ENCODE measurements at places on chromosomes 2 and 18. TPM values are rescaled to one million over a fixed set of nuclear protein-coding genes. Genes with fewer than 3 reads are reported as not detected.

RUFY4 gene
- not detected for total RNA-seq

MDH1B gene
- total RNA-seq: 0.86 TPM

NEB gene
- total RNA-seq: 2.6 TPM

RNF125 gene
- total RNA-seq: 0.06 TPM

CD302 gene
- total RNA-seq: 9.0 TPM

CDH20 gene
- total RNA-seq: not detected

GPR55 gene
- not detected for total RNA-seq

KLF11 gene
- 3.3 TPM for total RNA-seq

UGT1A8 gene
- not detected for total RNA-seq

SERPINB4 gene
- total RNA-seq: not detected

MROH2A gene
- not detected for total RNA-seq

C2orf78 gene
- total RNA-seq: not detected

GYPC gene
- 38.4 TPM for total RNA-seq

SERPINB13 gene
- not detected for total RNA-seq

MFSD2B gene
- 0.51 TPM for total RNA-seq

RMC1 gene
- total RNA-seq: 24.5 TPM

SLC9A4 gene
- total RNA-seq: 0.06 TPM

NBAS gene
- total RNA-seq: 35.1 TPM

AQP12B gene
- not detected for total RNA-seq

TMEM200C gene
- not detected for total RNA-seq

MBP gene
- 1.0 TPM for total RNA-seq

VIT gene
- total RNA-seq: 1.0 TPM
